ENCODE measurements at places on chromosomes 11 and 22. TPM values are rescaled to one million over a fixed set of nuclear protein-coding genes. Genes with fewer than 3 reads are reported as not detected.

Gene SOX6
- total RNA-seq = not detected

Gene KCNJ1
- not detected for total RNA-seq

Gene MUC5AC
- not detected for total RNA-seq

Gene TSGA10IP
- not detected for total RNA-seq

Gene TBX10
- total RNA-seq = not detected

Gene SYVN1
- total RNA-seq = 35.1 TPM

Gene PATE4
- not detected for total RNA-seq

Gene DNAL4
- 8.2 TPM for total RNA-seq

All from activated CD8-positive, alpha-beta memory T cell treated with anti-CD3 and anti-CD28 coated beads, Interleukin-2, amount 10 ng/mL, durations not matched to agents 7 days and 5 days (primary cell).